Chondrocyte (in vitro differentiated cells): ENCODE measurements at places on chromosomes 16 and 17.

DNA sequence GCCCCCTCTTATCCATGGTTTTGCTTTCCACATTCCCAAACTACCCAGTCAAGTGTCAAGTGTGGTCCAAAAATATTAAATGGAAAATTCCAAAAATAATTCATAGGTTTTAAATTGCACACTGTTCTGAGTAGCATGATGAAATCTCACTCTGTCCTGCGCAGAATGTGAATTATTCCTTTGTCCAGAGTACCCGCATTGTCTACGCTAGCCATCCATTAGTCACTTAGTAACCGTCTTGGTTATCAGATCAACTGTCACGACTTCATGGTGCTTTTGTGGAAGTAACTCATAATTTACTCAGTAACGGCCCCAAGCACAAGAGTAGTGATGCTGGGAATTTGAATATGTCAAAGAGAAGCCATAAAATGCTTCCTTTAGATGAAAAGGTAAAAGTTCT lies 94.9 kb downstream of the SLC39A11 start:
- DNase-seq, result no peak

GRCh38 chr17:49992933-49993422 lies 2.0 kb downstream of the DLX3 start:
- DNase-seq, result no peak

GRCh38 chr17:6677158-6677831 lies 25.7 kb downstream of the C17orf100 start:
- DNase-seq, result peak; percentile 75

DNA sequence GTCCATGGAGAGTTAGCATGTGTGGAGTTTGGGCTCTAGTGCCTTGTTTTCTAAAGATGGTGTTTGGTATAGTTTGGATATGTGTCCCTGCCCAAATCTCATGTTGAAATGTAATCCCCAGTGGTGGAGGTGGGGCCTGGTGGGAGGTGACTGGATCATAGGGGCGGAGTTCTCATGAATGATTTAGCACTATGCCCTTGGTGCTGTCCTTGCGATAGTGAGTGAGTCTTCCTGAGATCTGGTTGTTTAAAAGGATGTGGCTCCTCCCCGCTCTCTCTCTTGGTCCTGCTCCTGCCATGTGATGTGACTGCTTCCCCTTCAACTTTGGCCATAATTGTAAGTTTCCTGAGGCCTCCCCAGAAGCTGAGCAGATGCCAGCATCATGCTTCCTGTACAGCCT lies 8.9 kb upstream of the ZNF19 start:
- no peak for DNase-seq

DNA sequence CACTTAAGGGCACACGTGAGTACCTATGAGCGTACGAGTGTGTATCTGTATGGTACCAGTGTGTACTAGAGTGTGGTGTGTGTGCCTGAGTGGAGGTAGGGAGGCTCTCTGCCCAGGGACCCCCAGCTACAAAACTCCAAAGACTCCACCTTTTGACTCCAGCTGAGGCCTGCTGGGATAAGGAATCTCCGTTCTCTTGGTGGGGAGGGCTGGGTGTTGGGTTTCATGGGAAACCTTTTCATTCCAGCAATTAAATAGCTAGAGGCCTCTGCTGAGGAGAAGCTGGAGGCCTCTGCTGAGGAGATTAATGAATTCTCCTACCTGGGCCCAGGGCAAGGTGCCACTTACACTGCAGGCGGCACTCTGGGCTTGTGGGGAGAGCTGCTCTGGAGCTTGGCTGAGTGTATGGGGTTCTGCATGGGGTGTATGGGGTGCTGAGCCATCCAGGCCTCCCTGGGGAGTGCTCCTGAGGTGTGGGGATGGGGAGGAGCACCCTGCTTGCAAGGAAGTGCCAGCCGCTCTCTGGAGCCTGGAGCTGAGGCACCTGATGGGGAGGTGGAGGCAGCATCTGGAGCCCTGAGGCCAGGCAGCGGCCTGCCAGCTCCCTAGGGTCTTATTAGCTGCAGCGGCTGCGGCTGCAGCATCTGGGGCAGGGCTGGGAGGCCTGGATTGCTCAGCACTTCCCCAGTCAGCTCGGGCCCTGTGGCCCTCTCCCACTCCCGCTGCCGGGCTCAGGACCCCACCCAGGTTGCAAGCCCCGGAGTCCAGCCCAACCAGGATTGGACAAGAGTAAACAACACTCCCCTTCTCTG lies 4.6 kb downstream of the ANKRD13B start:
- peak; percentile 76 for DNase-seq

DNA sequence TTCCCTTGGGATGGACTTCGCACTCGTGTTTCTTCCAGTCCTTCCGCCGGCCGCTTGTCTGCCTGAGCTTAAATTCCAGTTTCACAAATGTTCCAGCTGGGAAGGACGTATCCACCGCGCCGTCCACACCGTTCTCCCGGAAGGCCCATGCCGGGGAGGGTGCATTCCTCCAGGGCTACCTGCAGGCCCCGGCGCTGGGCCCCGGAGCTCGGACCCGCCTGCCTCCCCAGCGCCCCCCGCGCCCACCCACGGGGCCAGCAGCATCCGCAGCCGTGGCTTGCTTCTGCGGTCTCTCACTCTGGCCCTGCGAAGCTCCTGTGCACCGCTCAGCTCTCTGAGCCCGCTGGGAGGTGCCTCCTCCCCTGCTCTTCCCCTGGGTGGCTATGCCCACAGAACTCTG lies 2084.1 kb downstream of the TP53TG3F start:
- no peak for DNase-seq

GRCh38 chr17:29140051-29140621 lies 40.1 kb downstream of the MYO18A start:
- no peak for DNase-seq

DNA sequence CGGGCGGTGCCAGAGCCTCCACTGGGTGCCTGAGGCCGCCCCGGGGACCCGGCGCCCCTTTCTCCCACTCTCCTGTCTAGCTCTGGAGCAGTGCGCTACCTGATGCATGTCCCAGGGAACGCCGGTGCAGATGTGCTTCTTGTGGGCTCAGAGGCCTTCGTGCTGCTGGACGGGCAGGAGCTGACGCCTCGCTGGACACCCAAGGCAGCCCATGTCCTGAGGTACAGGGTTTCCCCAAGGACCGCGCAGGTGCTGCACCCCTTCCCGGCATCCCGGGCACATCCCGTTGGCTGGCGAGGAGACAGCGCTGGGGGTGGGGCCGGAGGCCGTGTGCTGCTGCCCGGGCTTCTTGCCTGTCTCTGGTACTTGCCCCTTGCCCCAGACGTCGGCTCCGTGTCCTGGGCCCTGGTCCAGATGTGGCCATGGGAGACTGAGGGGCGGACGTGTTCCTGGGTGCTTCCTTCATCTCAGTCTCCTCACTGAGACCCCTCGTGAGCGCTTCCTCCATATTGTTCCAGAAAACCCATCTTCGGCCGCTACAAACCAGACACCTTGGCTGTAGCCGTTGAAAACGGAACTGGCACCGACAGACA lies 12.5 kb downstream of the RGS11 start:
- peak; percentile 92 for DNase-seq

DNA sequence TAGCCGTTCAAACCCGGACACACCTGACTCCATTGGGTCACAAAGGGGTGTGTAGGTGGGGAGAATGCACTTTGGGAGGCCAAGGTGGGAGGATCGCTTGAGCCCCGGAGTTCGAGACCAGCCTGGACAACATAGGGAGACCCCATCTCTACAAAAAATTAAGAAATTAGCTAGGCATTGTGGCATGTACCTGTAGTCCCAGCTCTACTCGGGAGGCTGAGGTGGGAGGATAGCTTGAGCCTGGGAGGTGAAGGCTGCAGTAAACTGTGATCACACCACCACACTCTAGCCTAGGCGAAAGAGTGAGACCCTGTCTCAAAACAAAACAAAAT lies 942 bp upstream of the PHOSPHO1 start:
- no peak for DNase-seq

DNA sequence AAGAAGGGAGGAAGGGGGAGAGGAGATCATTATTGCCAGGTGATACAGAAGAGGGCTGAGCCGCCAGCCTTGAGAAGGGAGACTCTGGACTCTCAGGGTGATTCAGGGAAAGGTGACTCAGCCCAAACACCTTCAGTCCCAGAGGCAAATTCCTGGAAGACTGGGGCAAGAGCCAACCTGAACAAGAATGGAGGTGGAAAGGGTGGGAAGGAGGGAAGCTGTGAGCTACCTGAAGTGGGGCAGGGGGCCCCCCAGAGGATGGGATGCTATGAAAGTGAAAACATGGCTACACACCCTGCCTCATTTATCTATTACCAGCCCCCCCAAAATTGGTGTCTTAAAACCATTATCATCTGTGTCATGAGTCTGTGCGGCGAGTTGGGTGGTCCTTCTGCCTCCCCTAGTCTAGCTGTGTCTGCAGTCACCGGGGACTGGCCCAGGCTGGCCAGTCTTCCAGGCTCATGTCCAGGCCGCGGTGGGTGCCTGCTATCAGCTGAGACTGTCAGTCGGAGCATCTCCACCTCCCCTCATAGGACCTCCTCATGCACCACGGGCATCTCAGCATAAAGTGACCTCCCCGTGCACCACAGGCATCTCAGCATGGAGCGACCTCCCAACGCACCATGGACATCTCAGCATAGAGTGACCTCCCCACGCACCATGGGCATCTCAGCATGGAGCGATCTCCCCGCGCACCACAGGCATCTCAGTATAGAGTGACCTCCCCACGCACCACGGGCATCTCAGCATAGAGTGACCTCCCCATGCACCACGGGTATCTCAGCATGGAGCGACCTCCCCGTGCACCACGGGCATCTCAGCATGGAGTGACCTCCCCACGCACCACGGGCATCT lies 3.2 kb upstream of the SLC47A2 start:
- DNase-seq, result no peak

GRCh38 chr17:39555368-39555767 lies 52.4 kb downstream of the NEUROD2 start:
- no peak for DNase-seq

GRCh38 chr16:85843471-85844168 lies 44.1 kb downstream of the COX4I1 start:
- peak; percentile 56 for DNase-seq

DNA sequence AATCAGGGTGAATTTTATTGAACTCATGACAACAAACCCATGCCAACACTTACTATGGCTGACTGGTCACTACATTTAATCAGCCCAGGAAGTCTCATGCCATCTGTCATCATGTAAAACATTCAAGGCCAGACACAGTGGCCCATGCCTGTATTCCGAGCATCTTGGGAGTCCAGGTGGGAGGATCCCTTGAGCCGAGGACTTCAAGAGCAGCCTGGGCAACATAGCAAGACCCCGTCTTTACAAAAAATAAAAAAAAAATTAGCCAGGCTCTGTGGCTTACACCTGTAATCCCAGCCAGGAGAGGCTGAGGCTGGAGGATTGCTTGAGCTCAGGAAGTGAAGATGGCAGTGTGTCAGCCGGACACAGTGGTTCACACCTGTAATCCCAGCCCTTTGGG lies 4.9 kb upstream of the MED1 start:
- DNase-seq, result peak; percentile 22

DNA sequence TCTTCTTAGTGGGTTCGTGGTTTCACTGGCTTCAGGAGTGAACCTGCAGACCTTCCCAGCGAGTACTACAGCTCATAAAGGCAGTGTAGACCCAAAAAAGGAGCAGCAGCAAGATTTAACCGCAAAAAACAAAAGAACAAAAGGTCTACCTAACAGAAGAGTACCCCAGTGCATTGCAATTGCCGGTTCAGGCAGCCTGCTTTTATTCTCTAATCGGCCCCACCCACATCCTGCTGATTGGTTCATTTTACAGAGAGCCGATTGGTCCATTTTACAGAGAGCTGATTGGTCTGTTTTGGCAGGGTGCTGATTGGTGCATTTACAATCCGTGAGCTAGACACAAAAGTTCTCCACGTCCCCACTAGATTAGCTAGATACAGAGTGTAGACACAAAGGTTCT lies 2.0 kb upstream of the ARRB2 start:
- no peak for DNase-seq

GRCh38 chr17:30379303-30379902 lies 676 bp downstream of the CPD start:
- no peak for DNase-seq

GRCh38 chr17:58693208-58693607 lies 806 bp downstream of the RAD51C start:
- DNase-seq, result no peak

GRCh38 chr17:78141437-78142118 lies 4.6 kb upstream of the C17orf99 start:
- peak; percentile 87 for DNase-seq

DNA sequence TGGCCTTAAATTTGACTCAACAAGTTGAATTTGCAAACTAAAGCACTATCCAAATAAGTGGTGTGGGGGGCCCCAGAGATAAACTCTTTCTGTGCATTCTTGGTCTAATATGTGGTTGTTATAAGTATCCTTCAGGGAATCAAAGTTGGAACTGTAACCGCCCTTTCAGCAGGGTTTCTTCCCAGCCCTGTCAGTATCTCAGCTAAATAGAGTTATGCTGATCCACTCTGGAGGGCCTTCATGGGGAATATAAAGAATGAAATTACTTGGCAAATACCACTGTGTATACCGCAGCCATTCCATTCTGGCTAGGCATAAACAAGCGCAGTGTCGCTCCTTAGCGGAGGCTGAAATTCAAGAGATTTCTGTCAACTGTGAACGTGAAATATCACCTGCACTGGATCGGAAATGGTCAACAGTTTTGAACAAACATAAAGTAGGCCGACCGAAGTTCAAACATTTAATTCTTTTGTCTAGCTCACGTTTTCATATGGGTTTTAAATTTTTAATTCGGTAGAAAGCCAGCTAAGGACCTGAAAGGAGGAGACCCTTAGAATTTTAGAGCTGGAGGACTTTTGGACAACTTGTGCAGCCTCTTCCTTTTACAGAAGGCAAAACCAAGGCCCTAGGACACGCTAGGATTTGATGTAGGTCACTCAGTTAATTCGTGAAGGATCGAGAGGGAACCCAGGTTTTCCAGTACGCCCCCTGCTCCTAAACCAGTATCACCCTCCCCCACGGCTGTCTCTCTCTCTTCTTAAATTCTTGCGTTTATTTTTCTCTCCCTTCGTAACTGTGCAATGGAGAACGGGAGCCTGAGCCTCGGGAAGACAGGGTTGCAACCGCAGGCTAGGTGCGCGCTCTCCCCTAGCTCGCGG lies 74.7 kb downstream of the CHD9 start:
- no peak for DNase-seq

DNA sequence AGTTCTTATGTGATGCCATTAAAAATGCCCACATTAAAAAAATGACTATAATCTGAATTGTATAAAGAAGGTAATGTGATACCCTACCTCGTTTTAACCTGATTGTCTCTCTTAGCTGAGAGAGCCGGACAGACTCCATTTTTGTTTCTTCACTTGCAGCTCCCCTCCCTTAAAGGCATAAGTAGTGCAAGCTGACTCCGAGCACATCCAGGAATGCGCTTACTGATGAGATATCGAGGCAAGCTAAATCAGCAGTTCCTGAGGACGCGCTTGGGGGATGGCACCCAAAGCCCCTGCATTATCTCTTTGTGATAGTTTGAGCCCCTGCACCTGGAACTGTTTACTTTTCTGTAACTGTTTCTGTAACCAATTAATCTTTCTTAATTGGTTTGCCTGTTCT lies 6.3 kb downstream of the KRT24 start:
- no peak for DNase-seq
